NCI-H1417 treated with DMSO at 0.1 percent for 48 hours (cell line): ENCODE measurements at places on chromosomes 3 and 15.

- DNase-seq: no peak
Measured at GRCh38 chr15:62524848-62525247, 359.8 kb upstream of the C2CD4B start.

DNA sequence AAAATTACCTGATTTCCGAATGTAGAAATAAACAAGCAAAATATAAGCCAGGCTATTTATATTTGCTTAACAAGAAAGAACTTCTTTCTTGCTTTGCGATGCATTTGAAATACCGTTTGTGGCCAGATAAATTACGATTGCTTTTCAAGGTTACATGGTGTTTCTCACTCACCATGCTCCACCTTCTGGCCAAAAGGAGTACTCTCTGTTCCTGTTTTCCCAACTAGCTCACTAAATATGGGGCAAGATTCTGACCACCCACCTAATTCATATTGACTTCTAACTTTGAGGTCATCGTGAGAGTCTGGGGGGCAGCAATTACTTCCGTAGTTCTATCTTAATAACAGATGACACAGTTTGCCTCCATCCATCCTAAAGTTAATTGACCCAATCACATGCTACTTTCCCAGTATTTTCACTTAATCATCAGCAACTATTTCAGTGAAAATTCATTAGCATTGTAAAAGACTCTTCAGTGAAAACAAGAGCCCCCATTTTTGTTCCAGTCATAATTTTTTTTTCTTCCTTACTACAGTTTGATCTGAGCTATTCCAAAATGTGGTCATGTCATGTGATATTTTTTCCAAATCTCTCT, 25.9 kb downstream of the ACP3 start:
- DNase-seq: no peak

GRCh38 chr3:27644941-27645340, 77.2 kb downstream of the EOMES start:
- no peak for DNase-seq

DNA sequence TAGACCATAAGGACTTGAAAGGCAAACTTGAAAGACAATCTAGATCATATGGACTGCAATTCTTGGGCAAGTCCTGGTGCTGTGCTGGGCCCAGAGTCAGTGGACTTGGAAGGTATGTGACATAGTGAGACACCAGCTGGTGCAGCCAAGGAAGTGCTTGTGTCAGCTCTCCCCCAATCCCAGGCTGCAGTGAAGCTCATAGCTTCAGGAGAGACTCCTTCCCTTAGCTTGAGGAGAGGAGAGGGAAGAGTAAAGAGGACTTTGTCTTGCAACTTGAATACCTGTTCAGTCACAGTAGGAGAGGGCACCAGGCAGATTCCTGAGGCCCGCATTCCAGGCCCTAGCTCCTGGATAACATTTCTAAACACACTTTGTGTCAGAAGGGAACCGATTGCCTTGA, 127.4 kb upstream of the ZPLD1 start:
- DNase-seq: no peak

DNA sequence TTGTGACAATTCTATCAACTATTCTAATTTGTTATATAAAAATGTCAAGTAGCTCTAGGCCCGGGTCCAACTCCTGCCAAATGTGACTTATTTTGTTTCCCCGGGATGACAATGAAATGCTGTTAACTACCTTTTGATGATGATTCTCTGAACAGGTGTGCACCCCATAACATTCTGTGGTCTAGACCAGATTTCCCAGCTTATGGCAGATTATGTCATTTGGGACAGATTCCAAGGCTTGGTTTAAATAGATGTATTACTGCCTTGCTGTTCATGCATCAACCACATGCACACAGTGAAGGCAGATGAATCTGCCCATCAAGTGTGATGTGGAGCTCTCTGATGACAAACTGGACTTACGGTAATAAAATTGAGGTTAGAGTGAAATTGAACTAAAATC, 150.5 kb downstream of the MECOM start:
- DNase-seq: no peak

DNA sequence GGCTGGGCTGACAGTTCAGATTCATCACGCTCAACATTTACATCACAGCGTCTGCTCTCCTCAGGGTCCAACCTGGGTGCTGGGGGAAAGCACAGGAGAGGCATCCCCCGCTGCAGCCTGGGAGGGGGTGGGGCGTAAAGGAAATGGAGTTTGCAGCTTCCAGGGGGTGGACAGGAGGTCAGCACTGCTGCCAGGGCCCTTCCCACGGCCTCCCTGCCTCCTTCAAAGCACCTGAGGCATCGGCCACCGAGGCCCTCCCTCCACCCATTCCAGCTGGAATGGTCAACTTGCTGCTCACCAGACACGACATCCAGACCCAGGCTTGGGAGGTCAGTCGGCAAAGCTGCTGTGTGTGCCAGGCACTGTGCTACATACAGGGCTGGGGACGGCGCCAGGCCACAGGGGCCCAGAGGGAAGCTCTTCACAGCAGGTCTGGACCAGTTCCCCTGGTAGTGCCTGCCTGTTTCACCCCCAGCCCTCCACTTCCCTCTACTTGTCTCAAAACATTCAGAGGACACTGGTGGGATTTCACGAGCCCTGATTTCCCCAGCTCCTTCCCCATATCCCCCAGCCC, 120.7 kb downstream of the ANP32A start:
- no peak for DNase-seq

- no peak for DNase-seq
Measured at GRCh38 chr3:38210141-38210757, 44.9 kb downstream of the OXSR1 start.

- no peak for DNase-seq
Measured at GRCh38 chr15:99474909-99475753, 90.7 kb upstream of the MEF2A start.

DNA sequence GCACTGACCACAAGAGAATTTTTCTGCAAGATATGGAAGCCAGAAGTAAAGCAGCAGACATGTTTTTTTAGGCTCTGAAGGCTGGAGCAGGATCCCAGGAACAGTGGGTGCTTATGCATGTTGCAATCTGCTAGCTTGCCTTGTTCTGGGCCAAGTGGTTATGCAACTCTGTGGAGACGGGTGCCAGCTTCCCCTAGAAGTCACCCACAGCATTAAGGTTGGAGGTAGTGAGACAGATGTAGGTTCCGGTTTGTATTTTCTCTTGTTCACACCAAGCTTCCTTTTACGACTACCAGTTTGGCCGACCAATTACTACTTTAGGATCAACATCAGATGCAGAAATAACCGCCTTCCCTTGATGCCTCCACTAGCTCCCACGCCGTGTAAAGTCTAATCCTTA, 11.1 kb downstream of the DPH3 start:
- DNase-seq: no peak
